Adrenal gland (tissue), 19 donors: ENCODE measurements at places on chromosomes 12 and 14. TPM values are rescaled to one million over a fixed set of nuclear protein-coding genes. Genes with fewer than 3 reads are reported as not detected.

- no peaks in the 10 kb centered on the region for H3K36me3 ChIP-seq
- DNase-seq, result peak; percentile 30
- H3K27me3 ChIP-seq, result no peaks in the 10 kb centered on the region
- H3K4me1 ChIP-seq, result peaks cover 12% of the 10 kb centered on the region
Observed at GRCh38 chr12:15788233-15789219, 662 bp downstream of the EPS8 start.

- DNase-seq, result no peak
- H3K4me1 ChIP-seq, result no peaks in the 10 kb centered on the region
- no peak overlapping the region for H3K4me3 ChIP-seq
- no peaks in the 10 kb centered on the region for H3K36me3 ChIP-seq
- H3K27ac ChIP-seq, result no peak overlapping the region
Observed at GRCh38 chr12:50676756-50677155, 87.1 kb upstream of the ATF1 start.

- H3K4me3 ChIP-seq, result no peak overlapping the region
- no peak for DNase-seq
- no peaks in the 10 kb centered on the region for H3K27me3 ChIP-seq
Observed at GRCh38 chr14:87430810-87431209, 562.2 kb downstream of the GALC start.

- no peak overlapping the region for H3K4me3 ChIP-seq
- no peak for DNase-seq
- peaks cover 16% of the 10 kb centered on the region for H3K27me3 ChIP-seq
- H3K27ac ChIP-seq, result no peak overlapping the region
- H3K36me3 ChIP-seq, result no peaks in the 10 kb centered on the region
Observed at GRCh38 chr12:1864867-1865266, 44.5 kb downstream of the LRTM2 start.

Gene ACOT6
- polyA plus RNA-seq, result 0.17 TPM

GRCh38 chr14:54881761-54882401 is 20.7 kb downstream of the GCH1 start:
- H3K27ac ChIP-seq, result peak overlapping the region; percentile 82
- peaks cover 11% of the 10 kb centered on the region for H3K4me1 ChIP-seq
- DNase-seq, result no peak
- no peak overlapping the region for H3K4me3 ChIP-seq

GRCh38 chr14:36069535-36069900 is 107.0 kb downstream of the PTCSC3 start:
- H3K36me3 ChIP-seq, result no peaks in the 10 kb centered on the region
- no peaks in the 10 kb centered on the region for H3K27me3 ChIP-seq
- no peak for DNase-seq
